ENCODE measurements at places on chromosomes 6 and 20.

DNA sequence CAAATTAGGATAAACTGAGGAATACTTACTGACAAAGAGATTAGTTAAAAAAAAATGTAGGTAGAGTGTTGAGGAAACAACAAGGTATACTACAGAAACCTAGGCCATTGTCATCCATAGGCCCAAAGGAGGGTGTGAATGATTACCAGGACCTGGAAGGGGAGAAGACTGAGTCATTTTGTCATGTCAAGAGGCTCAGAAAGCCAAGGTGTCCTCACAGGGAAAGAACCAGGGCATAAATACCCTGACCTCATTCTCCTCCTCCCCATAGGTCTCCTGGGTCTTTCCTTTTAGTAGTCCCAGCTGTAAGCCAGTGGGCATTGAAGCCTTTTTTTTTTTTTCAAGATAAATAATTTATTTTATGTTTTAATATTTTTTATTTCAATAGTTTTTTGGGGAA lies 582.1 kb upstream of the JAG1 start:
- DNase-seq, result no peak

GRCh38 chr6:41784581-41785171 lies 2.8 kb upstream of the TOMM6 start:
- DNase-seq, result no peak

DNA sequence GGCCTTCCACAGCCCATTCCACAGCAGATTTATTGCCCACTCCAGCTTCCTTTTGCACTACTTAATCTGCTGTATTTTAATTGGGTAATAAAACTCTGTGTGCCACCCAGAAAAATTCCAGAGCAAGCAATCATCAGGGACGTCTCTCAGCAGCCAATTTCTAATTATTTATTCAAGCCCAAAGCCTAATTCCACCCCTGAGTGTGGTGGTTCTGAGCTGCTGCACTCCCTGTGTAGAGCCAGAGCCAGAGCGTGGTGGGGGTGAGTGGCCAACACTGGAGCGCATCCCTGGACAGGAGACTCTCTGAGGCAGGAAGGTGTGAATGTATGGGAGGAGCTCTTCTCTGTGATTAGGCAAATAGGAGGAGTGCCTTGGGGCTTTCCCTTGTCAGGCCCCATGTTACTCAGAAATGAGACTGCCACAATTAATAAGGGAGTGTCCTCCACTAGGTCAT lies 66.1 kb downstream of the CD24 start:
- DNase-seq, result no peak

DNA sequence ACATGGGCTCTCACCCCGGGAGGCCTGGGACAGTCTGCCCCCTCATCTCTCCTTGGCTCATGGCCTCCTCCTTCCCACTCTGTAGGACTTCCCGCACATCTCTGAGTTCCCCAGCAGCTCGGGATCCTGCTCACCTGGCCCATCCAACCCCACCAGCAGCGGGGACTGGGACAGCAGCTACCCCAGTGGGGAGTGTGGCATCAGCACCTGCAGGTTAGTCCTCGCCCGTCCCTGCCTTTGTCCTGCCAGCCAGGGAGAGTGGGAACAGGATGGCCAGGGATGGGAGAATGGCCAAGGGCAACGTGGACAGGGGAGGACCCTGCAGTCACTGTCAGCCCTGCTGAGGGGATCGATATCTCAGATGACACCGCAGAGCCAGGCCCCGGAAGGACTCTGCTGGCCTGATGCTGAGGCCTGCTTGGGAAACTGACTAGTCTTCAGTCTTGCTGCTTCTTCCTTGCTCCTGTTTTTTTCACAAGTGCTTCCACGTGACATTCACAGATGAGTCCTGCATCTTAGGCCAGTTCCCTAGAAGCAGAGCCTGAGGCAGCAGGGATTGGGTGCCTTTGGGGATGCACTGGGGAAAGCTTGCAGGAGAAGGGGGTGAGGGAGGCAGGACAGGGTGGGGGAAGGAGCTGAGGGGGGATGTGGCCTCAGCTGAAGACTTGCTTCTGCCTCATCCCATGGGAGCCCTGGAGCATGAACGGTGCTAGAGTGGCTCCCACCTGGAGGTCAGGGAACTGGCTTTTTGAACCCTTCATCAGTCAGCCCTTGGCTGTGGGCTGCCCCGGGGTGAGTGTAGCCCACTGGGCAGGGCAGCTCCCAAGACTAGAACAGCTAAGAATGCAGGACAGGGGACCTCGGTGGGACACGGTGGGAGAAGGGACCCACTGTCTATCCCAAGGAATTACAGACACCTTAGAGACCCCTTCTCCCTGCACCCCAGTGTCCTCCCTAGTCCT lies 120.1 kb downstream of the JPH2 start:
- no peak for DNase-seq

DNA sequence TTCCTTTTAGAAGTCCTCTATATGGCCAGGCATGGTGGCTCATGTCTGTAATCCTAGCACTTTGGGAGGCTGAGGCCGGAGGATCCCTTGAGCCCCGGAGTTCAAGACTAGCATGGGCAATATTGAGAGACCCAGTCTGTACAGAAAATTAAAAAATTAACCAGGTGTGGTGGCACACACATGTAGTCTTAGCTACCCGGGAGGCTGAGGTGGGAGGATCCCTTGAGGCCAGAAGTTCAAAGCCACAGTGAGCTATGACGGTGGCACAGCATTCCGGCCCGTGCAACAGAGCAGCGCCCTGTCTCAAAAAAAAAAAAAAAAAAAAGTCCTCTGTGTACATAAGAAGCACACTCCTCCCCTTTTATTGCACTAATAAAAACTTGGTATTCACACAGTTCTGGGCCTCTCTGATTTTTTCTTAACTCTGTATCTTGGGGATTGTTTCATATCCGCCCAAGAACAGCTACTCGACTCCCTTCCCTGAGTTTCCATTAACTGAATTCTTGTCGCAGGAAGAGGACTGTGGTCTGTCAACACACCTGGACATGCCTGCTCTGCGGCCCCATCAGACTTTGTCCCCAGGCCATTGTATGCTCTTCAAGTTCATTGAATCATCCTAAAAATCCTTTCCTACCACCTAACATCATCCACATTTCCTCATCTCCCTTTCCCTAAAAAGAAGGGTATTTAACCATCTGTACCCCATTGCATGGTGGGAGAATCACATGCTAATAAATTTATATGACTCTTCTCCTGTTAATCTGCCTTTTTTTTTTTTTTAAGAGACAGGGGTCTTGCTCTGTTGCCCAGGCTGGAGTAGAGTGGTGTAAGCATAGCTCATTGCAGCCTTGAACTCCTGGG lies 25.9 kb upstream of the PPP1R3G start:
- DNase-seq, result no peak

DNA sequence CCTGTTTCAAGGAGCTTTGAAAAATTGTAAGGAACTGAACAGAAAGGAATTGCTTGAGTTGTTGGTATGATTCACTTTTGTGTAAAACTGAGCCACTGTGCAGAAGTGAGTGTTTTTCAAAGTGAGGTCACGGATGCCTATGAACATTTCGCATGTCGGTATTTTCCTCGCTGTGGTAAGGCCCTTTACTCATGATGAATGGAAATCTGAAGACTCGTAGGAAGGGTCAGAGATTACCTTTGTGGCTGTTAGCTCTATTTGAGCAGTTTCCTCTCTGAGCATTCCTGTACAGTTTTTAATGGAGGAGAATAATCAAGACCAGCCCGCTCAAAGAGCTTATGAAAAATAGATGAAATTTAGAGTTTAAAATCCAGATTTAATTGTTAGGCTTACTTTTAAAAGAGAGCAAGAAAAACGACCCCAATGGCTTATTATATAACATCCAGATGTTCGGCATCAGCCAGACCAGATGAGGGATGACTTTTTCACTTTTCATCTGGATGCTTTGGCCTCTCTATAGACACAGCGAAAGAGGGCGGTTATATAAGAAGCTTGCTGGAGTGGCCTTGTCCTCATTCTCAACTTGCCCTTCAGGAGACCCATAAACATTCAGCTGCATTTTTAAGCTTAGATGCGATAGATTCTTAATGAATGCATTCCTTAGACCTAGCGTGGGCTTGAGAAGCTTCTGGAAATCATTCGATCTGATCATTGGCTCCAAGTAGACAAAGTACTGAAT lies 99.5 kb downstream of the CD83 start:
- no peak for DNase-seq

DNA sequence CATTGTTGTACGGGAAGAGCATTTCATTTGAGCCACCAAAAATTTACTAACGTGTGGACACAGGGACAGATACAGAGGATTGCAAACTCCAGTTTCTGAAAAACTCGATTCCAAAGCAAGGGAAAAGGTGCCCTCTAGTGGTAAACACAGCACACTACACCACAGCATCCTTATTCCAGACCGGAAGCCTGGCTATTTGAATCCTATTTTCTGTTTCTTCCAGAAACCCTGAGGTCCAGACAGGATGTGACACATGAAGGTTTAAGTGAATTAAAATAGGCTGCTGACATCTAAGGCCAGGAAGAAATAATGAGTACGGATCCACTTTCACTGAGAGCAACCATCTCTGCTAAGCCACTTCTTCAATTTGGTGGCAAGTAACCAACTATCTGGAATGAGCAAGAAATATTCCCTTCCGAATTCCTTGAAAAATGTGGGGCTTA lies 31.8 kb upstream of the GMPR start:
- peak; percentile 15 for DNase-seq

DNA sequence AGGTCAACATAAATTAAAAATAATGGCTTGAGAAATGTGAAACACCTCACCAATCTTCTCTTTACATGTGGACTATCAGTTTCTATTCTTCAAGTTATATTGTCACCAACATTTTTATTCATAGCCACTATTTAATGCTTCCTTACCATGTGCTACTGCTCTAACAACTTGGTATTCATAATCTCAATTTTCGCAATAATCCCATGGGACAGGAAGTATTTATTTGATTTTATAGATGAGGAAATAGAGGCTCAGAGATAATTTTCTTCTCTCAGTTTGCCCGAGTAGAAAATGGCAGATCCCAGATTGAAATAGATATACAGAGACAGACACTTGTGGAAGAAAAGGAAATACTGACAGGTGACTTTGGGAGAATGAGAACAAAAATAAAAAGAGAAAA lies 66.6 kb downstream of the FAM83B start:
- no peak for DNase-seq

DNA sequence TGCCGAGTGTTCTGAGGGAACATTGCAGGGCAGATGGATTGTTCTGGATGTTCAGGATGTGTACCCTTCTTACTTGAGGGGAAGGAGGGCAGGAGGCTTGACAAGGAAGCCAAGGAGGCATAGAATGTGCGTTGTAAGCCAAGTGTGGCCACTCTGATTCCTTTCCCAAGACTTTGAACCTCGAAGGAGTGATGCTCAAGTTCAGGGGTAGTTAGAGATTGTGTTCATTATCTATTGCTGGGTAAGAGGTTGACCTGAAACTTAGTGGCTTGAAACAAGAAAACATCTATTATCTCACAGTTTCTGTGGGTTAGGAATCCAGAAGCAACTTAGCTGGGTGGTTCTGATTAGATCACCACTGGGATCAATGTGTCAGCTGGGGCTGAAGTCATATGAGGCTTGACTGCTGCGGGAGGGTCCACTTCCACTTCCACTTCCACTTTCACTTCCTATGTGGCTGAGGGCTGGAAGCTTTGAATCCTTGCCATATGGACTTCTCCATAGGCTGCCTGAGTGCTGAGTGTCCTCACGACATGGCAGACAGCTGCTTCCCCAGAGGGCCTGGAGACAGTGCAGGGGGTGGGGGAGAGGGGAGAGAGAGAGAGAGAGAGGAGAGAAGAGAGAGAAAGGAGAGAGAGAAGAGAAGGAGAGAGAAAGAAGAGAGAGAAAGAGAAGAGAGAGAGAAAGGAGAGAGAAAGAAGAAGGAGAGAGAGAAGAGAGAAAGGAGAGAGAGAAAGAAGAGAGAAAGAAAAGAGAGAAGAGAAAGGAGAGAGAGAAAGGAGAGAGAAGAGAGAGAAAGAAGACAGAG lies 6.9 kb upstream of the CD40 start:
- peak; percentile 20 for DNase-seq

GRCh38 chr6:45830441-45831139 lies 185.1 kb downstream of the CLIC5 start:
- peak; percentile 65 for DNase-seq

DNA sequence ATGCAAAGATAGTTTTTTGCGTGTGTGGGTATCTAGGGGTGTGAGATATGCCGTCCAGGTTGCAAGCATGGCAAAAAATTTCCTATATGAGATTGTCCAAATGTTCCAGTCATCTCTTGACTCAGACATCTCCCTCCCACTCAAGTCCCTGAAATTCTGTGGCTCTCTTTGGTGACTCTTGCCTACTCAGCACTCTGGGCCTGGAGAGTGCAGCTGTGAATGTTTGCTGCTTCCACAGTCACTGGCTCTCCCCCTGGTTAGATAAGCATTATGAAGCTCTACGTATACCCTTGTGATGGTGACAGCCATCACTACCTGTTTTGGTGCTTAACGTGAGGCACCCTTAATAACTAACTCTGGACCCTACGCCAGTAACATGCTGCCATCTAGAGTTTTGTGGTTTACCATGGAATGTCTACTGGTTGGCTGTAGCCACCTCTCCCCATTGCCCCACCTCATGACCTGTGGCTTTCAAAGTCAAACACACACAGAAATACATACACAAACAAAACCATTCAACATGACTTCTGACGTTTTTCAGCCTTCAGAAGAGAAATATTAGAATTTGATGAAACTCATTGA lies 621.9 kb upstream of the CITED2 start:
- no peak for DNase-seq

GRCh38 chr6:106529438-106529837 lies 99.9 kb downstream of the RTN4IP1 start:
- DNase-seq, result no peak

DNA sequence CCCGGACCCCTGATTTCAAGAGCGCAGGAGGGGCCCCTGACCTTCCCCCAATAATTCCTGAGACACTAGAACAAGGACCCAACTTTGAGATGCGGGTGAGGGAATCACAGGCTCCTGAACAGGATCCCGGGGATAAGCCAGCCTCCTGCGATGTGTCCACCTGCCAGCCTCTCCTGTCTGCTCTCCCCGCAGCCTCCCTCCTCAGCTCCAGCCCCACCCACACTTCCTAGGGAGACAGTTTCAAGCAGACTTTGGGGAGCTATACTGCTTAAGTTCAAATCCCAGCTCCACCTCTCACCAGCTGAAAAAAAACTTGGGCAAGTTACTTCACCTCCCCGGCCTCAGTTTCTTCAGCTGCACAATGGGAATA lies 50.8 kb downstream of the GRM4 start:
- DNase-seq, result no peak

- DNase-seq, result no peak
Measured at GRCh38 chr20:47561180-47561579, 59.5 kb downstream of the NCOA3 start.

GRCh38 chr6:95286874-95287273 lies 290.5 kb upstream of the MANEA start:
- DNase-seq, result no peak
